ENCODE measurements at places on chromosomes 3 and 15.

- no peak for DNase-seq
Measured at GRCh38 chr3:189652042-189652441, 20.9 kb downstream of the TP63 start.

- no peak for DNase-seq
Measured at GRCh38 chr3:102712896-102713295, 278.1 kb downstream of the ZPLD1 start.

GRCh38 chr3:105511031-105511430, 144.3 kb downstream of the ALCAM start:
- DNase-seq: no peak

DNA sequence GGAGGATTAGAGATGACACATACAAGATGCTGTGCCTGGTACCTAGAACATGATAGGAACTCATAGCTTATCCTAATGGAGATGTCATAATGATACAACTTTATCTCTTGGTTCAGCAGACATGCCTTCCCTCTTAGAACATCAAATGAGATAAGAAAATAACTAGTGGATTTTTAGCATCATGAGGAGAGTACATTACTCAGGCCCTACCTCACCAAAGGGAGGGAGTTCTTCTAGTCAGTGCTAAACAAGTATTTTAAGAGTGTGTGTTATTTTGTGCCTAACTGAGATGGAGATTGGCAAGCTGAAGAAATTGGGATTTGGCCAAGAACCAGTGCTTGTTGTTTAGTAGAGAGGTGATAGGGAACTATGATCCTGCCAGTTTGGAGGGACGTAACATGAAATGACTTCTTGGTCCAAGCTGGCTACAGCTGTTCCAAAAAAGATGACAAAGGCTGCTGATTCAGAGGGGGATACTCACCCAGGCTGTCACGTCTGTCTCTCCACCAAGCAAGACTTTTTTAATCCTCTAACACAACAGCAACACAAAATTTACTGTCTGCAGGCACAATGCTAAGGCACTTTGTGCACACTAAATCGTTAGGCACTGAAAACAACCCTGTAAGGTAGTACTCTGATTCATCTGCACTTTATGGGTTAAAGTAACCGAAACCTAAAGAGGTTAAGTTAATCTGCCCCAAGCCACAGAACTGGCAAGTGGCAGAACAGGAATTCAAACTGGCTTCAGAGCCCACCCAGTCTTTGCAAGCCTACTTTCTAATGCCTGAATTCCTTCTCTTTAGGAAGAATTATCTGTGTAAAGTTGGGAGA, 126.5 kb downstream of the CMSS1 start:
- DNase-seq: no peak

GRCh38 chr3:129758785-129759320, 134.7 kb downstream of the TMCC1 start:
- DNase-seq: no peak

DNA sequence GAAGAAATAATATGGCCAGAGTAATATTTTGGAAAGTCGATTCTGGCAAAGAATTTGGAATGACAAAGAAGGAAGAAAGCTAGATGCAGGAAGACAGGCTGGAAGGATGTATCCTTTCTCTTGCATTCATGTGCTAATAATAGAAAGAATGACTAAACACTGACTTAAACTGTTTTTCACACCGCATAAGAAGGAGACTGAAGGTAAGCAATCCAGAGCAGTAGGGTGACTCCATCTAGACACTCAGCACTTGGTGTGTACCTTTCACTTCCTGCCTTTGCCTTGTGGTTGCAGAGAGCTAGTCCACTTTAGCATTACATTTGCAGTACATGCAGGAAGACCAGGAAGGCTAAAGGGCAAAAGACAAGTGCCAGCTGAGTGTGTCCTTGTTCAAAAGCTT, 234.6 kb downstream of the RBMS3 start:
- no peak for DNase-seq
